ENCODE measurements at places on chromosomes 2 and 18. TPM values are rescaled to one million over a fixed set of nuclear protein-coding genes. Genes with fewer than 3 reads are reported as not detected.

- DNase-seq, result no peak
Observed at GRCh38 chr2:47803363-47803762, 20.4 kb downstream of the MSH6 start.

SLC19A3 gene
- 2.3 TPM for total RNA-seq

SERPINB3 gene
- not detected for total RNA-seq

NLRC4 gene
- 4.0 TPM for total RNA-seq

IWS1 gene
- total RNA-seq, result 31.0 TPM

KIF5C gene
- 0.95 TPM for total RNA-seq
